ENCODE measurements at places on chromosomes 12 and 14. TPM values are rescaled to one million over a fixed set of nuclear protein-coding genes. Genes with fewer than 3 reads are reported as not detected.
A peak's percentile ranks its signal among the peaks of the same experiment; 100 is the strongest.

ALG10 gene
- total RNA-seq, result 14.4 TPM

PAPOLA gene
- total RNA-seq, result 105 TPM

DNA sequence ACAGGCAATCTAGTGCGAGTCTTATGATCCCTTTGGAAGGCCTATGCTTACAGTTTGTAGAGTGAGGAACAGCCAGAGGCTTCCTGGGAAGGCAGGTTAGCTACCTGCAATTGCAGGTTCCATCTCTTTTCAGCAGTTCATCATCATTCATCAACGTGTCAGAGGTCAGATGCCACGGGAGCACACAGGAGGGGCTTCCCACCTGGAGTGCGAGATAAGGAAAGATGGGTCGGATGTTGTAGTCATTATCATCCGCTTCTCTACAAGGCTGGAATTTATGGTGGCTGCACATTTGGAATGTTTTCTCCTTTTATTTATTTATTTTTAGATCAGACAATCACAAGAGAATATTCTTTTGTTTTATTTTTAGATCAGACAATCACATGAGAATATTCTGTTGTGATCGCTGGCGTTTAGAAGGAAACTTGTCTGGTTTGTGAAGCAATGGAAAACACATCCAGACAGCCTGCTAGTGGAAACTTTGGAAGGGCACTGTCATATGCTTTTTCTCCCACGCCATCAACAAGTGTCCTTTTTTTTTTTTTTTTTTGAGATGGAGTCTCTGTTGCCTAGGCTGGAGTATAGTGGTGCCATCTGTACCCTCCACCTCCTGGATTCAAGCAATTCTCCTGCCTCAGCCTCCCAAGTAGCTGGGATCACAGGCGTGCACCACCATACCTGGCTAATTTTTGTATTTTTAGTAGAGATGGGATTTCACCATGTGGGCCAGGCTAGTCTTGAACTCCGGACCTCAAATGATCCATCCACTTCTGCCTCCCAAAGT lies 1.9 kb upstream of the BICD1 start:
- no peak for DNase-seq

DNA sequence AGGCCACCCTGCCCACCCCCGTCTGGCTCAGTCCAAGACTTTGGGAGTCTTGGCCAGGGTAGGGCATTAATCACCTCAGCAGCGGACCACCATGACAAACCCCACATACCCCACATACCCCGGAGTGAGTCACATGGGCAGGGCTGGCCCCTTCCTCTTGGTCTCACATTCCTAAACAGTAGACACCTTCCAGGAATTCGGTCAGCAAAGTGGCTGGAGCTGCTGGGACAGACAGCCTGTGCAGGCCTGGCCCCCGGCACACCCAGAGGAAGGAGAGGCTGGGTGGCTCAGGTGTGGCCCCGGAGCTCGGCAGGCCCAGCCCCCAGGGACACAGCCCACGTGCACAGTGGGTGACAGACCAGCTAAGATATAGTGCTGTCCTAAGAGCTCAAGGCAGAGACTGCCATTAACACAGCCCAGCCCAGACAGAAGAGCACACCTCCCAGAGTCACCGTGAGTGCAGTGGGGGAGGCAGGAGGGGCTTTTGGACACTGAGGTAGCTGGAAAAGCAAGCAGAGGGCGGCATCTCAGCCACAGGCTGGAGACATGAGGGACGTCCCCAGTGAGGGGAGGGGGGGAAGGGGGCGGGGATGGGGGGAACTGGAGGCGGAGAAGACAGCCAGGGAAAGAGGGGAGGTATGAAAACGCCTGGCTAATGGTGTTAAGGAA lies 24.0 kb downstream of the CCDC85C start:
- DNase-seq, result peak; percentile 77

- DNase-seq, result no peak
Observed at GRCh38 chr12:12128670-12129069, 57.9 kb downstream of the BCL2L14 start.

GRCh38 chr14:90444077-90444696 lies 47.4 kb downstream of the CALM1 start:
- peak; percentile 71 for DNase-seq

- DNase-seq, result peak; percentile 67
Observed at GRCh38 chr12:54197431-54197909, 8.7 kb upstream of the SMUG1 start.

DNA sequence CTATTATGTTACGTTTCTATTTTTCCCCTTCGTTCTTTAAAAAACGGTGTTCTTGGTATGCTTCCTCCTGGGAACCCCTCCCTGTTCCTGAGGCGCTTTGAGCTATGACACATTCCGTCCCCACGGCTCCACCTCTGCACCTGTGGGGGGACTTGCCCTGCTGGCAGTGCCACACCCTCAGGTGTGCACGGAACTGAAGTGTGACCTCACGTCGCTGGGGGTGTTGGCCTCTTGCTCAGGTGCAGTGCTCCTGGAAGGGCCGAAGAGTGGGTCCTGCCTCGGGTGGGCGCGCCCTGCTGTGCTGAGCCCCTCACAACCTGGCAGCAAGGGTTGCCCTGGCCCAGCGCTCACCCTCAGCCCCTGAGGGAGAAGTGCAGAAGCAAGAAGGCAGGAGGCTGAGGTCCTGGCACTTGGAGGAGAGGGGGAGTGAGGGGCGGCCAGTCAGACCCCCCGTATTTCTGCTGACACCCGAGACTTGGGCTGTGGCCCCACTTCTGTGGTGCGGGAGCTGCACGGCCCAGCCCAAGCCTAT lies 4.9 kb downstream of the AMN start:
- peak; percentile 26 for DNase-seq
